NCI-H510A treated with DMSO at 0.1 percent for 48 hours (cell line): ENCODE measurements at places on chromosomes 5 and 9.

- DNase-seq = peak; percentile 60
Measured at GRCh38 chr9:89941875-89942274, 337.1 kb downstream of the GADD45G start.

GRCh38 chr5:140609126-140609525 is 23.8 kb downstream of the CD14 start:
- no peak for DNase-seq

DNA sequence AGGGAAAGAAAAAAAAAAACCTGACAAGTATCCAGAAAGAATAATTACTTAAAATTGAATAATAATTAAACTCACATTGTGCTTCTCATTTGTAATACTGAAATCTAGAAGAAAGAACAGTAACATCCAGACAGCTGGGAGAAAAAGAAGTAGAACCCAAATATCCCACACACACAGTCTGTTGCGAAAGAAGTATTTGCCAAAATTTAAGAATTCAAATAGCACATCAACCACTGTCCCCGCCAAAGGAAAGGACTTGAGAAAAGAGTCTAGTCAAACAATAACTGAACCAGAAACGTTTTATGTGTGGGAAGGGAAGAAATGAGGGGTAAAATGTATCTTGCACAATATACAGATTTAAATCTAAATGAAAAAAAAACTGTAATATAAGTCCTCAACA is 202.8 kb downstream of the MLLT3 start:
- DNase-seq = no peak

DNA sequence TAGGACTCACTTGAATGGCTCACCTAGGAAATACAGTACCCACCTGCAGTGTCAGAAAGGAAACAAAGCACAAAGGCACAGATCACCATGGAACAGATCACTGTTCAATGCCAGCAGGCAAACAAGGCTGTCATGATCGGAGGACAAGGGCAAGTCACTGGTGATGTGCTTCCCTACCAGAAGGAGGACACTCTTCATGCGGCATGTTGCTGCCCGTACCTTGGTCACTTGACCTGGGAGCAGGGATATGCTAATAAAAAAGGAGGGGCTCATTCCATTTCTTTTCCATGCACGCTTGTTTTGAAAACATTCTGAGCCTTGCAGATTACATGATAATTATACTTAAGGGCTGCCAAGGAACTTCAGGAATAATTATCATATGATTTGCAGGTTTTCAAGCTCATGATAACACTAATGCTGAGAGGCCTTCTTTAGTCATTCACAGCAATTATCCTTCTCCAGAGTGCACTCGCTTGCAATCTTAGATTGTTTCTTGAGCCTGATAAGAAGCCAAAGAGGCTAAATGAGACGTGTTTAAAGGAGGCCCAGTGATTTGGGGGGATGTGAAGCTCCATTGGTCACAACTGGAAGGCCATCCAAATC is 36.1 kb upstream of the STARD4 start:
- DNase-seq = no peak

- DNase-seq = no peak
Measured at GRCh38 chr9:125277411-125277810, 15.8 kb downstream of the GAPVD1 start.

- DNase-seq = no peak
Measured at GRCh38 chr9:31597977-31598376, 786.5 kb upstream of the ACO1 start.

DNA sequence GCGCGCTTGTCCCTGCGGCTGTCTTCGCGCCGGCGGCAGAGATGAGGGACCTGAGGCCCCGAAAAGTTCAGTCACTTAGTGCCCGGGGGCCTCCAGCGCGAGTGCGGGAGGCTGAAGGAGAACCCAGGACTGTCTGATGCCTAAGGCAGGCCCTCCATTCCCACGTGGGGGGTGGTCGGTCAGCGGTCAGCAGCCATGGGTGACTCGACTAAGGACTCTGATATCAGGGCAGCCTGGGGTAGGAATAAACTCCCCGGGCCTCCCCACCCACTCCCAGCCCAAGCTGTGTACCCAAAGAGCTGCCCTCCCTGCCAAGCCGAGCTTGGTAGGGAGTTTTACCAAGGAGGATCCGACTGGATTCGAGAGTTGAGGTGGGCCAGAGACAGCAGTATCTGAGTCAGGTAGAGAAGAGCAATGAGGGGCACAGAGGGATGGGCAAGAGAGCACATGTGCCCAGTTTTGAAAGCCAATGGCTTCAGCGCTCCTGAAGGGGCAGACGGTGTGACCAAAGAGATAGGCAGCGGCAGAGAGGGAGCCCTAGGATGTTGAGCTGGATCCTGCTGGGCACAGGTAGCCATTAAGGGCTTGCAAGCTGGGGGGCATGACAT is 787 bp downstream of the FGFR4 start:
- DNase-seq = no peak

GRCh38 chr9:104746798-104747197 is 685 bp upstream of the NIPSNAP3A start:
- DNase-seq = no peak

GRCh38 chr5:160925281-160925680 is 73.3 kb upstream of the ATP10B start:
- DNase-seq = no peak

GRCh38 chr5:29039994-29040393 is 2001.6 kb upstream of the CDH9 start:
- DNase-seq = no peak

DNA sequence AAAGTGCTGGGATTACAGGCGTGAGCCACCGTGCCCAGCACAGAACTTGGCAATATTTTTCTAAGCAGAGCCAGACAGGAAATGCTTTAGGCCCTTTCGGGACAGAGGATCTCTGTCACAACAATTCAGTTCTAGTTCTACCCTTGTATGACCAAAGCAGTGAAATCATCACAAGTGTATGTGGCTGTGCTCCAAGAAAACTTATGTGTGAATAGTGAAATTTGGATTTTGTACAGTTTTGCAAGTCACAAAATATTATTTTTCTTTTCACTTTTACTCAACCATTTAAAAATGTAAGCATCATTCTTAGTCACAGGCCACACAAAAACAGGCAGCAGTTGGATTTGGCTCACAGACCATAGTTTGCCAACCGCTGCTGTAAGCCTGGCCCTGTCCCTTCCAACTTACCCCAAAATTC is 20.4 kb upstream of the PRUNE2 start:
- DNase-seq = no peak

DNA sequence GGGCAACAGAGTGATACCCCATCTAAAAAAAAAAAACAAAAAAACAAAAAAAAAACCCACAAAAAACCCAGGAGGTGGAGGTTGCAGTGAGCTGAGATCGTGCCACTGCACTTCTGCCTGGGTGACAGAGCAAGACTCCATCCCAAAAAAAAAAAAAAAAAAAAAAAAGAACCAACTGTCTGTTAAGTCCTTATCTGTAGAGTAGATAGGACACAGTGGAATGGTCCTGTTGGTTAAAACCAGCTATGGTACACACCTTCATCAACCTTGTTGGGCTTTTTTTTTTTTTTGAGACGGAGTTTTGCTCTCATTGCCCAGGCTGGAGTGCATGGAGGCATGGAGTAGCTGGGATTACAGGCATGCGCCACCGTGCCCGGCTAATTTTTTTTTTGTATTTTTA is 12.2 kb downstream of the SLC25A25 start:
- DNase-seq = no peak

- no peak for DNase-seq
Measured at GRCh38 chr5:82183828-82184227, 94.3 kb downstream of the RPS23 start.

GRCh38 chr9:91001146-91001611 is 199.6 kb downstream of the SYK start:
- peak; percentile 64 for DNase-seq

DNA sequence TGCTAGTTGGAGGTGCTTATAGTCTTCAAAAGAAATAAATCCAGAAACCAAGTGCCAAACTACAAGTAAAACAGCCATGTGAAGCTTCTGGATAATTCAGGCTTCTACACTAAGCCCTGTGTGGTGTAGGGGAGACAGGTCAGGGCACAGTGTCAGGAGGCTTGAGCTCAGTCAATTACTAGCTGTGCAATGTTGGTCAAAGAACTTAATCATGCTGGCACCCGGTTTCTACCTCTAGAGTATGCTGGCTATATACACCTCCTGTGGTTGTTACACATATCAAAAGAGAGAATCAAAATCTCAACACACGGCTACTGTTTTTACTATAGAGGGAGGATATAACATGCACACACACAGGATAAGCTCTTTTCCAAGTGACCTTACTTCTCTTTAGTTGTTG is 469.7 kb upstream of the ZNF462 start:
- no peak for DNase-seq

- no peak for DNase-seq
Measured at GRCh38 chr9:92740446-92740961, 24.1 kb downstream of the BICD2 start.

GRCh38 chr9:136611606-136612005 is 51.1 kb upstream of the EGFL7 start:
- no peak for DNase-seq

DNA sequence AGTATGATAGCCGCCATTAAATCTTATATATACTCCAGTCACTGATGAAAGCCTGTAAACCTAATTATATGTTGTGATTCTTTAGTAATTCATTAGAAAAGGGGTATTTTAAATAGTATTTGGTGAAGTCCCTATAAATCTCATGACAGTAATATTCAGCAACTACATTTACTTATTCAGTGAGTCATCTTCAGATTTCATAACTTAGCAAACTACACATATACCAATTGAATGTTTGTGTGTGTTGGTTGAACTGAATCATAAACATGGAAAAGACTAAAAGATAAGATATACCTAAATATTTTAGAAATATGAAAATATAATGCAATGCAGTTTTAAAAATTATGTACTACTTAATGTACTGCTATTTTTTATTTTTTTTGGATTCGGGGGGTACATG is 1050.4 kb downstream of the MAT2B start:
- no peak for DNase-seq

DNA sequence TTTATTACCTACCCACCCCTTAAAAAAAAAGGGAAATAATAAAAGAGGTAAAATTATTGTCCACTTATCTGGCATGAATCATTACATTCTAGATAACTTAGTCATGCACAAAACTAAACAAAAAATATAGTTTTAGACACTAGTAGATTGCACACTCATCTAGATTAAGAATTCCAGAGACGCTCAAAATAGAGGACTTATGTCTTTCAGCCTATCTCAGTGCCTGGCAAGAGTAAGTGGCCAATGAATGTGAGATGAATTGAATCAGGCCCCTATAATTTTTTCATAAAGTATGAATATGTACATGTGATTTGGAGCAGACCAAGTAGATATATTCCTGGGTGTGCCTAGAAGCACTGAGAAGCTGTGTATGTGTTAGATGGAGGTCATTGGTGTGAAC is 2.0 kb upstream of the RXFP3 start:
- no peak for DNase-seq

DNA sequence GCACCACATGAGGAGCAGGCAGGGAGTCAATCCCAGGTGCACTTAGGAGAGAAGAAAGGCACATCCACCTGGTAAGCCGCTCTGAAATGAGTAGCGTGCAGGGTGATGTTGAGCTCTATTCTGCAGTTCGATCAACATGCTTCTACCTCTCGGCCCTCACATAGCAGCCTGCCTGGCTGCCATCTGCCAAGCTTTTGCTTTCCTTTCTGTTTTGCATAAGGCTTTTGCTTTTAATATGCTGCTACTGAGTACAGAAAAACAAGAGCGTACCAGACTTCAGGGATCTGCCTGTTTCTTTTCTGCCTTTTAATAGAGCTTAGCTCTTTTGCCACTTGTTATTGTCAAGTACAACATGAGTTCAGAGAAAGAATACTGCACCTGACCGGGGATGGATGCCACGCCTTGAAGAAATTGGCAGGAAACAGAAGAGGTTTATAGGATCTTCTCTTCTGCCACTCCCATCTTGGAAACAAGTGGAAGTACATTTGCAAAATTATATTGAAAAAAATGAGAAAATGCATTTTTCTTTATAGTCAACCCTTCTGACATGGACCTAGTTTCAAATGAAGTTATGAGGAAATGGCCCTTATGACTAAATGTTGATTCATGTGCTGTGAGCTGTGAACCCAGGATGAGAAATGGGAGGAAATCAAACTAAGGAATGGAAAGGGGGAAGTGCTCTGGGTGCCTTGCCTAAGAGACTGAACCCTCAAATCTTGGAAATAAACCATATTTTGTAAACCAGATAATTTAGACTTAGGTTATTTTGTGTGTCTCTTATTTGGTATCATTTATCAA is 4.0 kb upstream of the FCHO2 start:
- DNase-seq = no peak

DNA sequence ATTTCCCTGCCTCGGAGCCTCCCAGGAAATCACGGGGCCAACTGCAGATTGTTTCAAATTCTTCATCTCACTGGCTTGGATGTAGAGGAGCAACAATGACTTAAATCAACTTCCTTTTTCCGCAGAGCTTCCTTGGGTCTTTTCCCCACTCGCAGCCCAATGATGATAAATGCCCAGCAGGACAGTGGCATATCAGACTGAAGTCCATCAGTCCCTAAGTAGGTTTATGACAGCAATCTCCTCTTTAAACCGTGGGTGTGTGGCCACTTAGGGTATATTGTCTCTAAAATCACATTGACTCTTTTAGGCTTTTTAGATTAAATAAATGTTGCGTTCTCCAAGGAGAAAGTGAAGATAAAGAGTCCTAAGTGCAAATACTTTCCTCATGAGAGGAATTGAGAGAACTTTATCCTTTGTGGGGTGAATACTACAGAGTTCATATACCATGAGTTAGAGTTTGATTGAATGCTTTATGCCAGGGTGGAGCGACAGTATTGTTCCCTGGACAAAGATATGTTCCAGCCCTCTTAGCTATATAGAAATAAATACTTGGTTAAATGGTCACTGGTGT is 59.1 kb downstream of the IQGAP2 start:
- DNase-seq = no peak

- no peak for DNase-seq
Measured at GRCh38 chr9:27426511-27427271, 97.4 kb upstream of the IFNK start.

DNA sequence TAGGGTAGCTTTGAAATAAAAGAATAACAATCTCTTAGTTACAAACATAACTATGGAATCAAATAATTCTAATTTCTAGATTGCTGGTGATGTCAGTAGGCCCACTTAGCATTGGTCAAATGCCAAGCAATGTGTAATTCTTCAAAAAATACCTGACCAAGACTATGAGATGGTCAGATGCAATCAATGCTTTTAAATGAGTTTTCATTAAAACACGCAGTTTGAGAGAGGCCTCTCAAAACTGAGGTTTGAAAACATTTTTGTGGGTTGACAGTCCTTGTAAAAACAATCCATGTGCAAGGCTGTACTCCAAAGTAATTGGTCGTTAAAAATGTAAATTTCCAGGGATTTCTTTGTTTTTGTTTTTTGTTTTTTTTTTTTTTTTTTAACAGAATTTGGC is 1.2 kb upstream of the RLN2 start:
- DNase-seq = no peak

DNA sequence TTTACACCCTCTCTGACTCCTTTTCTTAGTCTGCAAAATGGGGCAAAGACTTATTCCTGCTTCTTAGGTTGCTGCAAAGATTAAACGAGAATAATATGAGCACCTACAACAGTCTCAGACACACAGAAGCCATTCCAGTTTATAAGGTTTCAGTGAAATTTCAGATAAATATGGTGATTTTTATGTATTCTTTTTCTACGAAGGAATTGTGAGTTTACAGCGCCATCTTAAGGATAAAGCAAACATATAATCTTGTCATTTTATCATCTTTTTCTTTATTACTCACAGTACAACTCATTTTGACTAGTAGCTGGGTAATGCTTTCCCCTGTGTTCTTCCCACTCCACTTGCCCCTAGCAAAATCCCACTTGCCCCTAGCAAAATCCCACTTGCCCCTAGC is 29.2 kb upstream of the SMC5 start:
- no peak for DNase-seq
